Central memory CD8-positive, alpha-beta T cell (primary cell): ENCODE measurements at places on chromosomes 7 and 10.

GRCh38 chr7:43553999-43554398 is 28.9 kb upstream of the STK17A start:
- DNase-seq: no peak

GRCh38 chr7:44223362-44224079 is 22.7 kb downstream of the YKT6 start:
- DNase-seq: no peak

- DNase-seq: no peak
Observed at GRCh38 chr10:119786117-119786769, 60.4 kb downstream of the INPP5F start.

DNA sequence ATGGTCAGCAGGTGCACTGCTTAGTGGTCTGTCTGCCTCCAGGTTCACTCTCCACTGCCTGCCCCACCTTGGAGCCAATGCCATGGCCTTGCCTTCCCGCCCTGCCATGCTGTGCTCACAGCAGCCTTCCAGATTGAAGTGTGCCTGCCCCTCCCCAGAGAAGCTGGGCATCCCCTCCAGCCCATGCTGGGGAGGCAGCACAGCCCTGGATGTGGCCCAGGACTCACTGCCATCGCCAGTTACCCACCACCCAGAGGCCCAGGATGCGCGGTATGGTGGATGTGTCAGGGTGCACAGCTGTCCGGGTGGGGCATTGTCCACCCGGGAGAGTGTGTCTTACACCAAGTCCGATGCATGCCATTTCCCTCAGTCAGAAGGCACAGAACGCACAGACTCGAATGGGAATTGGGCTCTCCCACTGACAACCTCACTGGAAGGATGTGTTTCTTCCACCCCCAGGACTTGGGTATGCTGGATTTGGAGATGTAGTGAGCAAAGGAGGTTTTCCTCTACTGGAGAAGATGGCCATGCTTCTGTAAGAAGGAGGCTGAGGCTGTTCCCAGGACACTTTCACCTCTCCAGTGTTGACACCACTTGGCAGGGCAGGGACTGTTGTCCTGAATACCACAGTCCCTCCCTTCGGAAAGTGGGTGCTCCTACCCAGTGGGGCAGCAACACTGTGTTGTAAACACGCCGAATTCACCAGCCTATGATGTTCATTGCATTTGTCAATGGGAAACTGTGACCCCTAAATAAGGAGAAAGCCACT is 122.0 kb downstream of the ADARB2 start:
- DNase-seq: no peak

- no peak for DNase-seq
Observed at GRCh38 chr7:55127622-55128081, 108.8 kb downstream of the EGFR start.

GRCh38 chr7:71465741-71466189 is 333.8 kb downstream of the GALNT17 start:
- DNase-seq: no peak

- no peak for DNase-seq
Observed at GRCh38 chr7:18357691-18358090, 137.9 kb upstream of the HDAC9 start.

GRCh38 chr7:5270788-5271187 is 12.0 kb upstream of the SLC29A4 start:
- DNase-seq: no peak

DNA sequence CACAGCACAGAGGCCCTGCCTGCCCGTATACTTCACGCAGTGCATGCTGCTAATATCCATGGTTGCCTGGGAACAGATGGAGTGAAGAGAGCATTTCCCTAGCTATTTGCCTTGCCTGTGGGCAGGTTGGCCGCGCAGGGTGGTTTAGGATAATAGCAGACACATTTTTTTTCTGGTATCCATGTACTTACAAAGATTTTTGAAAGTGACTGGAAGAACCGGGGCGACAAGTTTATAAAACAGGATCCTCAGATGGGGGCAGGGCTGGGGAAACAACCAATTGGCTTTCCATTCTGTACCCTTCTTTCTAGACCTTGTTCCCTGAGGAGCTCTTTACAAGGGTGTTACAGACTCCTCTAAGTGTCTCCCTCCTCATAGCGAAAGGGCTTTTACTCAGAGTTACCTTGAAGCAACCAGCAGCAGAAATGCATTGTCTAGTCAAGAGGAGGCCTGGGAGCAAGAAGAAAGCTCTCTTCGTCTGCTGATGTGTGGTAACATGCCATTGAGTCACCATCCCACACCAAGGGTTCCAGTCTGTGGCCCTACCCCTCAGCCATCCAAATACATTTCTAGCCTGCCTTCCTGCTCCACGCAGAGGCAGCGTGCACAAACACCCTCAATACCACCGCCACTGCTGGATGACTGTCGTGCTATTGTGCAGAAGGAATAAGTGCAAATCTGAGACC is 31.5 kb downstream of the MTURN start:
- DNase-seq: no peak

- DNase-seq: no peak
Observed at GRCh38 chr7:67593794-67594193, 597.2 kb downstream of the TYW1 start.

GRCh38 chr7:157407512-157408257 is 70.9 kb downstream of the DNAJB6 start:
- no peak for DNase-seq

DNA sequence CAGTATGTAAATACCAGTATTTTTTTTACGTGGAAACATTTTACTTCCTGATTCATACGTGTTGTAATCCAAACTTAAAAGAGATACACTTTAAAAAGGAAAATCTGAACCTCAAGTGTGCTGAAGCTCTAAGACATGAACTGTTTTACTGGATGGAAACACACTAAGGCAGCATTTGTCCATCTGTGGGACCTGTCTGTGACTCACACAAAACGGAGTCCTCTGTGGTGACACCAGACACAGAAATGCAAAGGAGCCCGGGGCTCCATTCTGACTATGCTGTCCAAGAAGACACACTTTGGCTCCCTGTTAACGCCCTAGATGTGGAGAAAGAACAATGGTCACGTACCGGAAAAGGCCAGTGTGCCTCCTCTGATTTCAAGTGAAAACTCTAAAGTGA is 23.9 kb downstream of the RNF133 start:
- no peak for DNase-seq

DNA sequence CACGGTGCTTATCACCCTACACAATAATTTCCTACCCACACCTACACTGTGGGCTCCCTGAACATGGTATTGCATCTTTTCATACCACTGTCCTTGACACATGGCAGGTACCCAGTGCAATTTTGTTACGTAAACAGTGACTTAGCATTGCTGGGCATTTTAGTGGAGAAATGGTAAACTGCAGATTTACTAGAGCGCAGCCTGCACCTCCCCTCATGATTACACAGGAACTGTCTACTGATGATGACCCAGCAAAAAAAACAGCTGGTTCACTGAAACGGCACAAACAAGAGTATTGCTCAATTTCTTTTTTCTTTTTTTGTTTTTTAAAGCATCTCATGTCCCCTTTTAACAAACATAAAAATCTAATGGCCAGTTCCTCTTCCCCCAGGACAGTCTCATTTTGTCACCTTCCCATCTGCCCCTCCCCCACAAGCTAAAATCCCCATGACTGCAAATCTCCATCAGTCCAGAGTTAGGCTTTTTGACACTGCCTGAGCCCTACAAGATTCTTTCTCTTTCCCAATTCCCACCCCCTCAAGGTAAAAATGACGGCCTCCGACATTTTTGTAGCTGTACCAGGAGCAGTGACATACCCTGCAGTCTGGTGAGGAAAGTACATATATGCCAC is 2.8 kb downstream of the ZNF746 start:
- no peak for DNase-seq

GRCh38 chr10:12782537-12782936 is 219.0 kb downstream of the CCDC3 start:
- no peak for DNase-seq

DNA sequence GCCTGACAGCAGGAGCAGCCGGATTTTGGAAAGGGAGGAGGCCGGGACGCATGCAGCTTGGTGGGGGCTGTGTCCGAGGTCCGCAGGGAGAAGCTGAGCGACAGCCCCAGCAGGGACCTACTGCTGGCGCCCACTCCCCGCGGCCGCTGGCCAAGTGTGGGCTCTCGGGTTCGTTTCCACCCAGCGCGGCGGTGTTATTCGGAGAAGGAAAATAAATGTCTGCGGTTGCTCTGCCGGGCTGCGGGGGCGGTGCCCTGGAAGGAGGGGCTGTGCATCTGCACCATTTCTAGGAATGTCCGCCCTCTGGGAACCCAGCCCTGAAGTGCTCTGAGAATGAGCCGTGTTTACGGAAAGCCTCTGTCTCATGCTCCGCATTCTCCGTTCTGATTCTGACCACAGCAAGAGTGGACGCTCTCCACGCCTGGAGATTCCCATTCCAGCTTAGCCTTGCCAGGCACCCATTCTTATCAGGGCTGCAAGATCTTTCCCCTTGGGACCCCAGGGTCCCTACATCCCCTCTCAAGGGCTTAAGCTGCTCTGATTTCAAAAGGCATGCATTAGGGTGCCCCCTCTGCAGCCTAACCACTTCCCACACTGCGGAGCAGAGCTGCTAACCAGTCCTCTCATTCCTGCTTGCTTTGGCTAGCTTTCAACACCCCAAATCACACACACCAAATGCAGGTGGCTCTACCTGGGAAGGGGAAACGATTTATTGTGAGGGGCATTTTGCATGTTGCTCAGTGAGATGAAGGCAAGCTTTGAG is 256.6 kb upstream of the GLI3 start:
- no peak for DNase-seq

- DNase-seq: no peak
Observed at GRCh38 chr10:17009212-17009700, 120.4 kb downstream of the CUBN start.

- DNase-seq: no peak
Observed at GRCh38 chr7:141563956-141564623, 12.9 kb downstream of the AGK start.

DNA sequence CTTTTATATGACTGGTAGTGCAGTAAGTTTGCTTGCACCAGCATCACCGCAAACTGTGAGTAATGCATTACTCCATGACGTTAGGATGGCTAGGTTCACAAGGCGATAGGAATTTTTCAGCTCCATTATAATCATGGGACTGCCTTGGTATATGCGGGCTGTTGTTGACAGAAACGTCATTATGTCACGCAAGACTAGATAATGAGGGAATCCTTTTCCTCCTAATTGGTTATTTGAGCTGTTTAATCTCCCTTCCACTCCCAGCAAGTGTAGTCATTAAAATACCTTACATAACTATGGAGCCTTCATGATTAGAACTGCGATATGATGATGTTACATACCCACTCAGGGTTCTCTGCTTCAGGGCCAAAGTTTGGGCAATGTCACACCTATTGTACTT is 17.3 kb downstream of the KLLN start:
- DNase-seq: no peak

GRCh38 chr7:146956321-146956720 is 839.7 kb downstream of the CNTNAP2 start:
- DNase-seq: no peak

- no peak for DNase-seq
Observed at GRCh38 chr7:22268884-22269421, 88.0 kb downstream of the RAPGEF5 start.

- DNase-seq: no peak
Observed at GRCh38 chr7:46930366-46930765, 651.5 kb downstream of the TNS3 start.

DNA sequence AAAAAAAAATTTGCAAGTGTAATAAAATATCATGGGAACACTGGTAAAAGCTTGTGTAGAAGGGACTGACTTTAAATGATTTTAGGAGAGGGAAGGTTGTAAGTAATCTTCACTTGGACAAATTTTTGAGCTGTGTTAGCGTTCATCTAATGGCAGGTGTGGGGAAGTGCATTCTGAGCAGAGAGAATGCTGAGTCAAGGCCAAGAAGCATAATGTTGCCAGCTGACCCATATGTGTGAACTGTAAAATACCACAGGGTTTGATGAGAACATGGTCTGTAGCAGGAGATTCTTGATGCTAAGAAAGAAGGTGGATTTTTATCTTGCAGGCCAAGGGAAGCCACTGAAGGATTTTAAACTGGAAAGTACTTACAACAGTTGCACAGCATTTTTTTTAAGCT is 98.2 kb upstream of the ZNF32 start:
- no peak for DNase-seq

GRCh38 chr10:121823993-121824463 is 103.8 kb downstream of the ATE1 start:
- DNase-seq: no peak

DNA sequence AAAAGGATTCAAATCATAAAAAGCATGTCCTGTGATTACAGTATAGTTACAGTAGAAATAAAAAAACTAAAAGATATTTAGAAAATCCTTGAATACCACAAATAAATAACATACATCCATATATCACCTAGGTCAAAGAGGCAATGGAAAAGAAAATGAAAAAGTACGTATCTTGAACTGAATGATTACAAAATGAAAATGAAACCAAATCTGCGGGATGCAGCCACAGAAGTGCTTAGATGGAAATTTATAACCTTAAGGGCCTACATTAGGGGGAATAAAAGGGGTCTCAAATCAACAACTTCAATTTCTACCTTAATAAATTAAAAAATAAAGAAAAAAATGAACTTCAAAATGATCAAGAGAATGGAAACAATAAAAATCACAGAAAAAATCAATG is 879.0 kb upstream of the CELF2 start:
- no peak for DNase-seq

GRCh38 chr10:31693491-31693890 is 235.1 kb downstream of the ARHGAP12 start:
- DNase-seq: no peak

- DNase-seq: no peak
Observed at GRCh38 chr10:35693800-35694199, 51.7 kb upstream of the FZD8 start.

DNA sequence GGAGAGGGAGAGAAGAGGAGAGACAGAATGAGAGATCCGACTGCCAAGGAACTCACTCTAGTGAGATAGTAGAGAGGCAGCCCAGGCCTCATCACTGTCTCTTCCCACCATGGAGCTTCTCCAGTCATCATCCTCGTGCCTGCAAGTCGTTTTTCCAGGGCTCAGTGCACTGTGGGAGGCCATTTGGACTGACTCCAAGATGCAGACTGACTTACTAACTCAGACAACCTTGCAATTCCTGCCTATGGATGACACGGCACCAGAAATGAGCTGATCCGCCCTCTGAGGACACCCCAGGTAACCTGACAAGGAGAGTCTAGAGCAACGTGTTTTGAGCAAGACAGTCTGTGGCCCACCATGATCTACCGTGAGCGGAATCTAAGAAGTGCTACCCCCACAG is 154.9 kb downstream of the GLI3 start:
- no peak for DNase-seq

DNA sequence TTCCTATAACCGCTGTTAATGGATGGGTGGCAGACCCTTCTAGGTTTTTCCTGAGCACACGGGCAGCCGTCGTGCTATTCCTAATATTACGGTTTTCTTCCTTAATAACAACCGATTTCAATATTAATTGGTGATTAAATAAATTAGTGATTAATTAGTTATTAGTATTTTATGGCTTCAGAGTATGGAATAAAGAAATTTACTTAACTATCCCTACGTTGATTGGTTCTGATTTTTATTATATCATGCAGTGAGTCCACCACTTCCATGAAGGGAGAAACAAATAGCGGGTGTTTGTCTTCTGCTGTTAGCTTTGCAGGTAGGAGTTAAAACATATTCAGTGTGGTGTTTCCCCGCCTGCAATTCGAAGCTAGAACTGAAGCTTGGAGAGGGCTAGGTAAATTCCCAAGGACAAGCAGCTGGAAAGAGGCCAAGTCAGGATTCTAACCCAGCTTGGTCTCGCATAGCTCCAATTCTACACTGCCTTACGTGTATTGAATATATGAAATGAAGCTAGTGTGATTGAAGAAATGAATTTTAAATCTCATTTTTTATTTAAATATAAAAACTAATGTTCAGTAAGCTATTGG is 928 bp upstream of the CSTF2T start:
- no peak for DNase-seq
